ENCODE measurements at places on chromosomes 3 and 15. TPM values are rescaled to one million over a fixed set of nuclear protein-coding genes. Genes with fewer than 3 reads are reported as not detected.

- DNase-seq = no peak
Observed at GRCh38 chr15:28918141-28918983, 32.6 kb downstream of the APBA2 start.

DNA sequence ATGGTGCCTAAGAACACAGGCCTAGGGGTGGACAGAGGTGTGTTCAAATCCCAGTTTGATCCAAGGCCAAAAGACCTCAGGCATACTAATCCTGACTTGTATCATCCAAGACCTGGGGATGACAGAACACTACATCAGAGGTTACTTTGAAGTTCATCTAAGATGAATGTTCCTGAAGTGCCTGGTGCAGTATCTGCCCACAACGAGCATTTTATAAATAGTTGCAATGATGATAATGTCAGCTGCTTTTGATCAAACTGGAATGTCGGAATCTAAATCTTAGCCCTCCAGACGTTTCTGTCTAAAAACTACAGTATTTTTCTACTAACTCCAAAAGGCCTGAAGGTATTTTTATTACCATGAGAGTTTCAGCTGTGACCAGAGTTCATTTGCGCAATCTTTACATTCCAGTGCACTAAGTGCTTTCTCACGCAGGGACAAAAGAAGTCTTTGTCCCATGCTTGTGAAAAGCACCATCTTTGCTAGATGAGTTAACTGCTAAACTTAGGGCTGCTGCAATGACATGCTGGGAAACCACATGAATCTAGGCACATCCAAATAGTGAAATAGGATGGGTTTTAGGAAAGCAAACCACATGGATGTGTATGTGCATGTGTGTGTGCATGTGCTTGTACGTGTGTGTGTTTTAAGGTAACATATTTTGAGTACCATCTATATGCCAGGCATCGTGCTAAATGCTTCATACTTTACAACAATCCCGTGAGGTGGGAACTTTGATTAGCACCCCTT, 18.1 kb downstream of the ANXA2 start:
- no peak for DNase-seq

- no peak for DNase-seq
Observed at GRCh38 chr3:138468886-138469285, 34.5 kb downstream of the ESYT3 start.

DNA sequence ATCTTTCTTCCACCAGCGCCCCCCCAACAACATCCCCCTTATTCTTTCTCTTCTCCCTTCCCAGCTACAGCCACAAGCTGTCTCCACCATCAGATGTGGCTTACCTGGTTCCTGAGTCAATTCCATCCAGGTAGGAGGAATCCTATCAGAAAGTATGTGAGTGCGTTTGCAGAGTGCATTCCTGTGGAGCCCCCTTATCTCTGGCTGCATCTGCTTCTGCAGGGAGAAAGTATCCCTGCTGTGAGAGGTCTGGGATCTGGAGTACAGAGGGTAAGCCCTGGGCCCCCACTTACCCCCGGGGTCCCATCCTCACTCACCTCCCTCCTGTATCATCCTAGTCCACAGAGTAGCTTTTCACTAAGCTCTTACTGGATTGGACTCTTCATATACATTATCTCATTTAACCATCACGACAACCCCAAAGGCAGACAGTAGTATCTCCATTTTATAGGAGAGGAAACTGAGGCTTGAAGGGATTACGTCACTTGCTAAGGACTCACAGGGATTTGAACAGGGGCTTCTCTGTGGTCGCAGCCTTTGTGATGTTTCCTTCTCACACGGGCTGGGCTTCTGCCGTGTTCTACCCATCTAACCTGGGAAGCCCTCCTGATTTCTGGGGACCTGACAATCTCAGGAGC, 22.2 kb upstream of the MAGEF1 start:
- no peak for DNase-seq

- no peak for DNase-seq
Observed at GRCh38 chr3:143563786-143564185, 284.5 kb downstream of the SLC9A9 start.

The FGD5 gene
- polyA plus RNA-seq = 27.0 TPM

DNA sequence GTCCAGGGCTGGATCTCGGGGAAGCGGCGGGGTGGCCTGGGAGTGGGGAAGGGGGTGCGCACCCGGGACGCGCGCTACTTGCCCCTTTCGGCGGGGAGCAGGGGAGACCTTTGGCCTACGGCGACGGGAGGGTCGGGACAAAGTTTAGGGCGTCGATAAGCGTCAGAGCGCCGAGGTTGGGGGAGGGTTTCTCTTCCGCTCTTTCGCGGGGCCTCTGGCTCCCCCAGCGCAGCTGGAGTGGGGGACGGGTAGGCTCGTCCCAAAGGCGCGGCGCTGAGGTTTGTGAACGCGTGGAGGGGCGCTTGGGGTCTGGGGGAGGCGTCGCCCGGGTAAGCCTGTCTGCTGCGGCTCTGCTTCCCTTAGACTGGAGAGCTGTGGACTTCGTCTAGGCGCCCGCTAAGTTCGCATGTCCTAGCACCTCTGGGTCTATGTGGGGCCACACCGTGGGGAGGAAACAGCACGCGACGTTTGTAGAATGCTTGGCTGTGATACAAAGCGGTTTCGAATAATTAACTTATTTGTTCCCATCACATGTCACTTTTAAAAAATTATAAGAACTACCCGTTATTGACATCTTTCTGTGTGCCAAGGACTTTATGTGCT, 527 bp downstream of the B2M start:
- DNase-seq = no peak

- peak; percentile 12 for DNase-seq
Observed at GRCh38 chr3:79517766-79518413, 249.9 kb downstream of the ROBO1 start.

DNA sequence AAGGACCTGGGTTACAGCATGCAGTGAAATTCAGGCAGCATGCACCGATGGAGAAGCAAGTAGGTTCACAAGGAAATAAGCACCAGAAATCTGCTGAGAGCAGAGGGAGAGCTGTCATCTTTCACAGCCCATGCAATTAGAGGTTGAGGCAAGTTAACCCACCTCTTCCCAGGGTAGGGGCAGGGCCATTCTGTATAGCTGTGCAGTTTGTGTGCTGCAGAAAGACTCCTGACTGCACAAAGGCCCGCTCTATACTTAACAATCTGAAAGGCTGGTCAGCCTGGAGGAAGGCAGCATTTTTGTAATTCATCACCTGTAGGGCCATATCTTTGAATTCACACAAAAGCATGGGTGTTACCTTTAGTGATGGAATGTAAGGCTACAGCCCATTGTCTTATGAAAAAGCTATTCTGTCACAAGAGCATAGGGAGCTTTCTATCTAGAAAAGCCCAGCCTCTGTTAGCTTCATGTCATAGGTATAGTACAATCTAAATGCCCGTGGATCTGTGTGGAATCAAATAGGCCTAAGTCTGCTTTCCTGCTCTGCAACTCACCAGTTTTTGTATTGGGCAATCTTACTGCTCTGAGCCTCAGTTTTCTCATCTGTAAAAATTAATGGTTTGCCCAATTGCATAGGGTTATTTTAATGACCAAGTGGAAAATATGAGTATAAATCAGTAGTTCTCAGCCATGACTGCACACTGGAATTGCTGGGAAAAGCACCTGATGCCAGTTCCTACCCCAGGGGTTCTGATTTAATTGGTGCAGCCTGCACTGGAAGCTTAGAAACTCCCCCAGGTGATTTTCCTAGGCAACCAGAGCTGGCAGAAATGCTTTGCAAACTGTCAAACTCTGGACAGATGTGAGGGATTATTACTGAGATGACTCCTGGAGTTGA, 65.2 kb downstream of the ATP13A5 start:
- DNase-seq = no peak

- DNase-seq = no peak
Observed at GRCh38 chr15:26261966-26262365, 398.8 kb upstream of the ATP10A start.

- DNase-seq = no peak
Observed at GRCh38 chr3:188951734-188952133, 220.0 kb upstream of the TPRG1 start.

GRCh38 chr3:42438193-42438592, 27.8 kb upstream of the LYZL4 start:
- no peak for DNase-seq

- no peak for DNase-seq
Observed at GRCh38 chr3:123586968-123587367, 2.1 kb upstream of the HACD2 start.

DNA sequence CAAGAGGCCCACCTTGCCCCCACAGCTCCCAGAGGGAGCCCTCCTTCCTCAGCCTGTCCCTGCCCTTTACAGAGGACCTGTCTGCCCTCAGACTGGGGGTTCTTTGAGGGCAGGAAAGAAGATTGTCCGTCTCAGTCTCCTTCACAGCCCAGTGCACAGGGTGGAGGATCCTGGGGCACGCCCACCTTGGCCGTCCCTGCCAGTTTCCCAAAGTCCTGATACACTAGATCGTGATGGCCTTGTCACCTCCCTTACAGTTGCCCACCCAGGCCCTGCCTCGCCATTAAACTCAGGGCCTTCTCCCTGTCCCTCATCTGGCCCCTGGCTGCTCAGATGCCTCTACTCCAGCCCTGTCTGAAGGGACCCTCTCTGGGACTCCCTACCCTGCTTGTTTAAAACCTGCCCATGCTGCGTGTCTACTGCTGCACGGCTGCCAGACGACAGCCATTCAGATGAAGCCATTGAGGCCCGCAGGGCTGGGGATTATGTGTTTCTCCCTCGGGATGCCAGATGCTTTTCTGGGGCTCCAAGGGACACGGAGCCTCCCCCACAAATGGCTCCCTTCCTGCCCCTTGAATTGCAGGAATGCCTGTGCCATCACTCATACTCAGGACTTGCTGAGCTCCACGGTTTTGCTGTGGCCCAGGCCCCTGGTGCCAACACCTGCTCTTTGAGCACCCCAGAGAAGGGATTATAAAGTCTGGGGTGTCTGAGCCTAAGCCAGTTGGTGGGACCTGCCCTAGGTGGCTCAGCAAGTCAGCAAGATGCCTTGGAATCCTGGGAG, 27.8 kb downstream of the ACSBG1 start:
- no peak for DNase-seq

- DNase-seq = no peak
Observed at GRCh38 chr3:156648086-156648485, 26.3 kb upstream of the TIPARP start.

The BRK1 gene
- 235 TPM for polyA plus RNA-seq

The MED12L gene
- 1.6 TPM for polyA plus RNA-seq

GRCh38 chr3:17772556-17772955, 30.1 kb upstream of the TBC1D5 start:
- no peak for DNase-seq

DNA sequence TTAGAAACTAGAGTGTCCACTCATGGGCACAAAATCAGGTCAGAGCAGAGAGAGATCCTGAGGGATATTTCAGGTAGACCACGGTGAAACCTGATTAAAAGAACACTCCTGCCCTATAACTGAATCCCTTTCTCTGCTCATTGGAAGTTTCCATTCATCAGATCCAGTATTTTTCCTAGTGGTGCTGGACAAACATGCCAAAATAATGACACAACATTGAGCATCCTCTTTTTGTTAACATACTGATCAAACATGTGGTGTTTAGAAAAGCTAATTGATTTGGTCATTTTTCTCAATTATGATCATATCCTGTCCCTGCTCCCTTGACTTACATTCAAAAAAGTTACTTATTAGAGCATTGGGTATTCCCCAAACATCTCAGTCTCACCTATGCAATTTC, 27.2 kb downstream of the PTX3 start:
- DNase-seq = no peak

GRCh38 chr15:46301291-46301690, 666.5 kb downstream of the SQOR start:
- DNase-seq = no peak

DNA sequence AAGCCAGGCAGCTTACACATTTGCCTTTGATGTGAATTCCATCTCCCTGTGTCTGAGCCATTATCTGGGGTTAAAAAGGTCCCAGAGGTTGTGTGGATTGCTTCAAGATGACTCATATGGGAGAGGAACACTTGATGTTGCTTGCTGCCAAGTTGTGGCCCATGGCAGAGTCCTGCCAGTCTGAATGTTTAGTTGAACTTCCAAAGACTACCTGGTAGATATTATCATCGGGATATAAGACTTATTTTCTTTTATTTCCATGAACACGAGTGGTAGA, 85.6 kb downstream of the TJP1 start:
- no peak for DNase-seq

All from right renal cortex interstitium (tissue), 3 donors.